ENCODE measurements at places on chromosomes 1 and 21. TPM values are rescaled to one million over a fixed set of nuclear protein-coding genes. Genes with fewer than 3 reads are reported as not detected.

- no peak overlapping the region for H3K27ac ChIP-seq
- no peak for DNase-seq
- H3K4me1 ChIP-seq, result no peaks in the 10 kb centered on the region
- no peak overlapping the region for H3K4me3 ChIP-seq
Measured at GRCh38 chr21:42570362-42570761, 56.7 kb downstream of the SLC37A1 start.

The ANGPTL7 gene
- total RNA-seq, result not detected

- no peak for DNase-seq
- H3K27ac ChIP-seq, result no peak overlapping the region
- no peak overlapping the region for H3K4me3 ChIP-seq
- no peaks in the 10 kb centered on the region for H3K36me3 ChIP-seq
- H3K27me3 ChIP-seq, result no peaks in the 10 kb centered on the region
Measured at GRCh38 chr1:153881751-153882150, 41.0 kb downstream of the GATAD2B start.

- H3K27me3 ChIP-seq, result no peaks in the 10 kb centered on the region
- no peaks in the 10 kb centered on the region for H3K36me3 ChIP-seq
- no peaks in the 10 kb centered on the region for H3K4me1 ChIP-seq
- DNase-seq, result no peak
Measured at GRCh38 chr1:22916471-22916820, 56.2 kb downstream of the LACTBL1 start.

- H3K4me1 ChIP-seq, result no peaks in the 10 kb centered on the region
- no peak overlapping the region for H3K4me3 ChIP-seq
- DNase-seq, result no peak
- no peak overlapping the region for H3K27ac ChIP-seq
- no peaks in the 10 kb centered on the region for H3K36me3 ChIP-seq
- H3K27me3 ChIP-seq, result no peaks in the 10 kb centered on the region
Measured at GRCh38 chr1:191913260-191913977, 244.8 kb upstream of the RGS18 start.

GRCh38 chr1:54384918-54385726 lies 21.1 kb downstream of the SSBP3 start:
- no peak overlapping the region for H3K4me3 ChIP-seq
- peaks cover 4% of the 10 kb centered on the region for H3K4me1 ChIP-seq
- no peaks in the 10 kb centered on the region for H3K27me3 ChIP-seq
- no peak overlapping the region for H3K27ac ChIP-seq
- DNase-seq, result no peak

- no peak overlapping the region for H3K4me3 ChIP-seq
- no peaks in the 10 kb centered on the region for H3K4me1 ChIP-seq
- H3K27ac ChIP-seq, result no peak overlapping the region
- H3K27me3 ChIP-seq, result no peaks in the 10 kb centered on the region
Measured at GRCh38 chr1:64363616-64364015, 106.3 kb upstream of the CACHD1 start.

DNA sequence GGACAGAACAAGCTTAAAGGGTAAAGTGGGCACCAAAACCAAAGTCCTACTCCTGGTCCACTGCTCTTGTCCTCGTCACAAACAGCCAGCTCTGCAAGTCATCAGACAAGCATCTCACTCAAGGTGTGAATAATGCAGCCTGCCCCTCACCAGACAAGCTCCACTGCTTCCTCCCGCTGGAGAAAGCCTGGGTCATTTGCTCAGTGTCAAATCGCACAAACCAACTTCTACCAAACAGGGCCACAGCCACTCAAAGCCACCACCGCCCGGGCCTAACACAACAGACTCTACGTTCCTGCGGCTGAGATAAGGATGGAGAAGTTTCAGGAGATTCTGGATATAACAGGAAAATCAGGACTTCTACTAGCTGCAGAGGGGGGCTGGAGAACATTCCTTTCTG lies 3.3 kb downstream of the SSBP3 start:
- no peak for DNase-seq
- H3K4me3 ChIP-seq, result no peak overlapping the region
- H3K4me1 ChIP-seq, result peaks cover 7% of the 10 kb centered on the region

The KLF17 gene
- total RNA-seq, result not detected

The KCNK1 gene
- 28.4 TPM for total RNA-seq

DNA sequence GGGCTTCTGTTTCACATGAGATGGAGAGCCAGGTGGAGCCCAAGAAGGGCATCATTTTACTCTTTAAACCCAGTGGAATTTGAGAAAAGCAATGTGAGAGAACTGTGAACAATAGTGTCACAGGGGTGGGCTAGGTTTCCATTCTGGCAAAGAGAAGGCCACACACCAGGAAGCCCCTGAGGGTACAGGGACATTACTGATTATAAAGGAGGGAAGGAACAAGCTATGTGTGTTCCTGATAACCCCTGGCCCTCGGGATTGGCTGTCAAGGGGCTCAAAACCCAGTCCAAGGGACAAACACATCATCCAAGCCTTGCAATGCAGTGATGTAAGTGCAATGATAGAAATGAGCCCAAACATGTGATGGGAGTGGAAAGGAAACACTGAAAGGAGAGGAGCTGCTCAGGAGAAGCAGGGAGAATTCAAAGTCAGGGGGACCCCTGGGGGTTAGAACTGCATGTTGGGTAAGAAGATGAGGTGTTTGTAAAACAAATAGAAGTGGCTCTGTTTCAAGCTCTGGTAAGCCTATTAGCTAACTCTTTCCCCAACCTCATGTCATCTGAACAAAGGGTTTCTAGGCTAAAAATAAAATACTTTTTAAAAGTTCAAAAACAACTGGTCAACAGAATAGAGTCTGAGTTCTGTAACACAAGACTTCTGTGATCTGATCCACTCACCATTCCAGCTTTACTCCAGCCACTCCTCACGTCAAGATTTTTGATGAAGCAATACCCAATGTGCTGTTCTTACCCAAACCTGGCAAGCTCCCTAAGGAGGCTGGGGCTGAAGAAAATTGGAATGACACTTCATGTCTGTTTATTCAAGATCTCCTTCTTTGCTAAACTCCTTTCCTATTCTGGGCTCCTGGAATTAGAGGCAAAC lies 51.1 kb upstream of the IL12RB2 start:
- H3K27ac ChIP-seq, result no peak overlapping the region
- no peaks in the 10 kb centered on the region for H3K27me3 ChIP-seq
- H3K36me3 ChIP-seq, result no peaks in the 10 kb centered on the region
- H3K4me1 ChIP-seq, result no peaks in the 10 kb centered on the region
- no peak for DNase-seq

DNA sequence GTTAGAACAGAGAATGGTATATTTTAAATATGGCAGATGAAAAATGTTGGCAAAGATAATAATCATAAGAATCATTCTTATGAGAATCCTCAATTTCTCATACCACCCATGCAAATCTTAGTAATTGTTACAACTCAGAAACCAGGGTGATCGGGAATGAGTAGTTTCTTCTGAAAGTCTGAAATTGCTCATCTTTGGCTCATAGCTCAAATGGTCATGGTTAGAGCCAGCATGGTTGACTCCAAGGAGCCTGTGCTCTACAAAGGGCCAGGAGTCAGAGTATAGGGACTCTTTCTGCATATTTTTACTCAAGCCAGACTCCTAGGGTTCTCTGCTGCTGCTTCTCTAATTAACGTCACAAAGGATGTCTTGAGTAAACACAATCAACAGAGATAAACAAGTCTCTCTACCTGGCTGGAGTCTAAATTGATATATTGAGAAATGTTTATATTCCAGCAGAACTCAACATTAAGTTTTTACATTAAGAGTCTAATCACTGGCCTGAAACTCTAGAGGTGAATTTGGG lies 1.9 kb upstream of the ETV3 start:
- H3K27ac ChIP-seq, result no peak overlapping the region
- peaks cover 13% of the 10 kb centered on the region for H3K4me1 ChIP-seq
- no peak overlapping the region for H3K4me3 ChIP-seq
- H3K36me3 ChIP-seq, result peaks cover 9% of the 10 kb centered on the region
- no peaks in the 10 kb centered on the region for H3K27me3 ChIP-seq
- no peak for DNase-seq

The LYPD8 gene
- total RNA-seq, result not detected

- DNase-seq, result no peak
- no peaks in the 10 kb centered on the region for H3K4me1 ChIP-seq
- H3K4me3 ChIP-seq, result no peak overlapping the region
- no peaks in the 10 kb centered on the region for H3K36me3 ChIP-seq
Measured at GRCh38 chr1:182206626-182207239, 145.2 kb upstream of the ZNF648 start.

The APP gene
- total RNA-seq, result 267 TPM

GRCh38 chr1:154628121-154628405 lies 20.1 kb upstream of the ADAR start:
- DNase-seq, result no peak
- H3K4me3 ChIP-seq, result peak overlapping the region; percentile 88
- peaks cover 4% of the 10 kb centered on the region for H3K4me1 ChIP-seq
- no peaks in the 10 kb centered on the region for H3K36me3 ChIP-seq
- peak overlapping the region; percentile 74 for H3K27ac ChIP-seq
- H3K27me3 ChIP-seq, result no peaks in the 10 kb centered on the region

DNA sequence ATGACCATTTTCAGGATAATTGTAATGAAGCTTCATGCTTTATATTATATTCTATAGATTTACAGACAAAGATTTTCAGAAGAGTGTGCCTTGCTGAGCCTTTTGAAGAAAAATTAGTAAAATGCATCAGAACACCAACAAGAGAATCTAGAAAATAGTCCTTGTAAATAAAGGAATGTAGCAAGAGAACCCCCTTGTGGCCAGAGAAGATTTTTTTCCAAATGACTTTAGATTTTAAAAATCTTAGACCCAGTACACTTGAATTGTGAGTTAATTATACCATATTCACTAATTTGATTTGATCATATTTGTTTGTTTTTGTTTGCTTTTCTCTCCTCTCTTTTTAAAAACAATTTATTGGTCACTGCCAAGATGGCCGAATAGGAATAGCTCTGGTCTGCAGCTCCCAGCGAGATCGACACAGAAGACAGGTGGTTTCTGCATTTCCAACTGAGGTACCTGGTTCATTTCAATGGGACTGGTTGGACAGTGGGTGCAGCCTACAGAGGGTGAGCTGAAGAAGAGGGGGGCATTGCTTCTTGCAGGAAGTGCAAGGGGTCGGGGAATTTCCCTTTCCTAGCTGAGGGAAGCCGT lies 12.8 kb upstream of the IFI44L start:
- H3K36me3 ChIP-seq, result no peaks in the 10 kb centered on the region
- no peak overlapping the region for H3K4me3 ChIP-seq
- no peaks in the 10 kb centered on the region for H3K27me3 ChIP-seq
- peak; percentile 16 for DNase-seq
- H3K4me1 ChIP-seq, result no peaks in the 10 kb centered on the region

The SLAMF8 gene
- total RNA-seq, result not detected

- H3K36me3 ChIP-seq, result no peaks in the 10 kb centered on the region
- H3K27ac ChIP-seq, result no peak overlapping the region
- H3K27me3 ChIP-seq, result no peaks in the 10 kb centered on the region
- no peak overlapping the region for H3K4me3 ChIP-seq
- DNase-seq, result no peak
- no peaks in the 10 kb centered on the region for H3K4me1 ChIP-seq
Measured at GRCh38 chr1:209425959-209426358, 157.6 kb upstream of the CAMK1G start.

DNA sequence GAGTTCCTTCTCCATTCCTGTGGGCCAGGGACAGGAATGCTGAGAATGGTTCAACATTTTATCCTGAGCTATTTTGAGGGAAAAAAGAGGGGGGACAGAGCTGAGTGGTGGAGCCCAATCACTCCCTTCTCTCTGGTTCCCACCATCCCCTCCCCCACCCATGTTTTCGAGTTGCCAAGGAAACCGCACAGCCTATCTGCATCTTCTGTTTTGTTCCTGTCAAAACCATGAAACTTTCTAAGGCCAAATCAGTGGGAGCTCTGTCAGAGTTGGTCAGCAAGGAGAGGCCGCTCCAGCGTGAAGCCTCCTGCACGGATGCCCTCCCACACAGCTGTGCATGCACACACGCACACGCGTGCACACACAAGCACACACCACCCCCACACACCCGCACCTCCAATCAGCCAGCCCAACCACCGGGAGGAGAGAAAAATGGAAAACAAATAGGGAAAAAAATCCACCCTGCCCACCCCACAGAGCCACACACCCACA lies 54.5 kb upstream of the ATP2B4 start:
- no peaks in the 10 kb centered on the region for H3K4me1 ChIP-seq
- H3K4me3 ChIP-seq, result no peak overlapping the region
- DNase-seq, result no peak
- no peaks in the 10 kb centered on the region for H3K27me3 ChIP-seq

The CASZ1 gene
- total RNA-seq, result 7.7 TPM
